ENCODE measurements at places on chromosomes 12 and 14. TPM values are rescaled to one million over a fixed set of nuclear protein-coding genes. Genes with fewer than 3 reads are reported as not detected.

PROX2 gene
- not detected for total RNA-seq

FAR2 gene
- 1.5 TPM for total RNA-seq

RPGRIP1 gene
- total RNA-seq: not detected

HELB gene
- total RNA-seq: 2.3 TPM

POLE2 gene
- total RNA-seq: 26.1 TPM

ADAMTS20 gene
- not detected for total RNA-seq

SLC7A8 gene
- not detected for total RNA-seq

GLT8D2 gene
- total RNA-seq: 40.1 TPM

GRCh38 chr12:112978163-112979040 lies at the start of gene OAS2:
OAS2 (plus strand) TSS chr12:112978519; CDS start chr12:112978609, 90 bp downstream.
- DNase-seq: no peak

- DNase-seq: no peak
Observed at GRCh38 chr14:94412671-94413638, 24.6 kb upstream of the SERPINA1 start.

DNA sequence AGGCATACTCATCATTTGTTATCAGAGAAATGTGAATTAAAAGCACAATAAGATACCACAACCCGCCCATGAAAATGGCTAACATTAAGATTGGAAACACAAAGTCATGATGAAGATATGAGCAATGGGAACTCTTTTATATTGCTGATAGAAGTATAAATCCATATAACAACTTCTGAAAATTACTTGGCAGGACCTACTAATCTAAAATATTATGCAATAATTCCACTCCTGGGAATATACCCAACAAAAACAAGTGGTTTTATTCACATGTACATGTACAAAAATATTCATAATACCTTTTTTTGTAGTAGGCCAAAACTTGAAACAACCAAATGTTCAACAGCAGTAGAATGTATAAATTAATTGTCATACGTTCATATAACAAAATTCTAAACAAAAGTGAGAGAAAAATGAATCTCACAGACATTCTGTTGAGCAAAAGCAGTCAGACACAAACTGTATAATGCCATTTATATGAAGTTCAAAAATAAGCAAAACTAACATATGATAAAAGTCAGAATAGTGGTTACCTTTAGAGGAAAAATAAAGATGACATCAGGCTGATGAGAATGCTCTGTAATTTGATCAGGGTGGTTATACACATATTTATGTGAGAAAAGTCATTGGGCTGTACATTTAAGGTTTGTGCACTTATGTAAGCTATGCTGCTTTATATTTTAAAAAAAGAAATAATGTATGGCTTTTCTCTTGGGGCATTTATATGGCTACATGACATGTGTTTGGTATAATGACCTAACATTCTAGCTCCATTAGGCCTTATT lies 309.2 kb upstream of the KITLG start:
- DNase-seq: no peak

GRCh38 chr12:79317179-79317847 lies 373.5 kb downstream of the PAWR start:
- DNase-seq: no peak

DNA sequence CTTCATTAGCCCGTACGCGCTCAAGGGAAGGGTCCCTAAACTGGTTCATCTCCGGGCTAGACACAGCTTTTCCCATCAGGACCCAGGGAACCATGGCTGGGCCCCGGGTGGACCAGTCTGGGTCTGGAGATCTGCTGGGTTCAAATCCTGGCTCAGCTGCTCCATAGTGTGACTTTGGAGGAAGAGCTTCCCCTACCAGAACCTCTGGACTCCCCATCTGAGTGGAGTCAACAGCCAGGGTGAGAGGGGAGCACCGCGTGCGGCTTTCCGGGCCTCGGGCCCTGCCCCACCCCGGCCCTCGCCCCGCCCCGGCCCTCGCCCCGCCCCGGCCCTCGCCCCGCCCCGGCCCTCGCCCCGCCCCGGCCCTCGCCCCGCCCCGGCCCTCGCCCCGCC lies 41.2 kb downstream of the BEGAIN start:
- DNase-seq: no peak

GRCh38 chr12:112230136-112230535 lies 104.8 kb downstream of the TRAFD1 start:
- DNase-seq: no peak

DNA sequence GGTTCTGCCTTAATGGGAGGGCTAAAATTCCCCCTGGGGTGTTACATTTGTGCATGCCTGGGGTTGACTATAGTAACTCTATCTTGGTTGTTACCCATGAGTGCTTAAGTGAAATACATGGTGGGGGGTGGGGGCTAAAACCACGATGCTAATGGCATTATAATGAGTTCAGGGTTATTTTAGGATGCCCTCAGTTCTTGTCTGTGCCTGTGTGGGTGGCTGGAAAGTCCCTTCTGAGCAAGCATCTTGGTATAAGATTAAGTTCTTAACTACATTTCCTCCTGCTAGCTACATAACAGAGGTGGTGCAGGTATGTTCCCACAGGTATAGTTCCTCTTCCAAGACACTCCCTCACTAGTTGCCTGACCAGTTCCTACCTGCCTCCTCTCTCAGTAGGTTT lies 822.3 kb downstream of the LRFN5 start:
- no peak for DNase-seq

- no peak for DNase-seq
Observed at GRCh38 chr12:47954467-47955045, 8.8 kb upstream of the TMEM106C start.
